ENCODE measurements at places on chromosomes 12 and 14.

DNA sequence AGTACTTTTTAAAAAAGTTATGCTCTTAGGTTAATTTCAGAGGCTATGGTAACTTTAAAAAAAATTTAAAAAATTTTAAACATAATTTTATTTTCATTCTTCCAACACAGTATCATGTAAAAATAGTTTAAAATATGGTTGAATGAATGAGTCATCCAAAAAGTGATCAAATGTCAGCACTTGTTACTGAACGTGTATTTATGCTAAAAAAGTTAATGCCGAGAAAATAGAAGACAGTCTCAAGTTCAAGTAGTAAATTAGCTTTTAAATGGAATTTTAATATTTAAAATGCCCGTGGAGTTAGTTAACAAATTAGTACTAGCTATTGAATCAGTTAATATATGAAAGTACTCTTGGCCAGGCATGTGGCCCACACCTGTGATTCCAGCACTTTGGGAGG lies 4.8 kb downstream of the AEBP2 start:
- DNase-seq = no peak

GRCh38 chr12:30700216-30700900 lies 4.7 kb upstream of the IPO8 start:
- DNase-seq = no peak

- DNase-seq = no peak
Observed at GRCh38 chr14:57549765-57550420, 56.2 kb upstream of the CCDC198 start.

DNA sequence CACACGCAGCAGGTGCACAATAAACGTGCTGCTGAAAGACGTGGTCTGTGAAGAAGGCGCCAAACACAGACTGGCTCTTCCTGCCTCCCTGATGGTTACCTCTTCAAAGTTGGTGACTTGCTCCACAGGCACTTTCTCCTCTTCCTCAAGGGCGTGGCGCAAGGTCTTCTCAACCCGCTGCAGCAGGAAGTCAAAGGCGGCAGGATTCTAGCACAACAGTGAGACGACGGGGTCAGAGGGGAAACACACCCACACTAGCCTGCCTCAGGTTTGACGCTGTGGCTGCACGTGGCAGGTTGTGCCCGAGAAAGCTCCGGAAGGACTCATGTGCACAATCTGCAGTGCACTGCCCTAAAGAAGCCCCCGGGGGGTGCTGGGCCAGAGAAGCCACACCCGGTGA lies 15.0 kb downstream of the POLE start:
- DNase-seq = no peak

- peak; percentile 74 for DNase-seq
Observed at GRCh38 chr14:96265383-96266095, 9.5 kb downstream of the BDKRB1 start.

- no peak for DNase-seq
Observed at GRCh38 chr12:79933532-79934264, 1.2 kb downstream of the PPP1R12A start.

GRCh38 chr14:99982537-99983250 lies 82.5 kb upstream of the EVL start:
- DNase-seq = peak; percentile 82

- DNase-seq = peak; percentile 85
Observed at GRCh38 chr12:21526721-21527345, 737 bp downstream of the SPX start.

DNA sequence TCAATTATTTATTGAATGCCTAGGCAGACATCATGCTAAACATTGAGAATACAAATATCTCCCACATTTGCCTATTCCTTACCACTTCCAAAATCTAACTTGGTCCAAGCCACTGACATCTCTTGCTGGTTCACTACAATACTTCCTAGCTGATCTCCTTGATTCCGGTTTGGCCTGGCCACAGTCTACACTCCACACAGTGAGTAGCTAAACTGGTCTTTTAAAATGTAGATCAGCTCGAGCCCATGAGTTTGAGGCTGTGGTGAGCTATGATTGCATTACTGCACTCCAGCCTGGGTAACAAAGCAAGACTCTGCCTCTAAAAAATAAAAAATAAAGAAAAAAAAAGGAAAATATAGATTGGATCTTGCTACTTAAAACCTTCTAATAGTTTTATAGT lies 7.6 kb upstream of the ATP5MC2 start:
- no peak for DNase-seq

DNA sequence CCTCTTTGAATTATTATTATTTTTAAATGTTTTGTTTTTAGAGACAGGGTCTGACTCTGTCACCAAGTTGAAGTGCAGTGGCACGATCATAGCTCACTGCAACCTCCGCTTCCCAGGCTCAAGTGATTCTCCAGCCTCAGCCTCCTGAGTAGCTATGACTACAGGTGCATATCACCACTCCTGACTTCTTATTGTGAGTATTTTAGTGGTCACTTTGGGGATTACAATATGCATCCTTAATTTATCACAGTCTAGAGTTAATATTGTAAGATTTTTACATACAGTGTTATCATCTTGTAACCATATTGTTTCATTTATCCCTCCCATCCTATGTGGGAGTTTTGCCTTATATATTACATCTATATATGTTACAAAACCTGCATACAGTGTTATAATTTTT lies 13.4 kb downstream of the FGF23 start:
- DNase-seq = no peak

GRCh38 chr12:124401704-124402221 lies 106.9 kb downstream of the RFLNA start:
- peak; percentile 63 for DNase-seq

DNA sequence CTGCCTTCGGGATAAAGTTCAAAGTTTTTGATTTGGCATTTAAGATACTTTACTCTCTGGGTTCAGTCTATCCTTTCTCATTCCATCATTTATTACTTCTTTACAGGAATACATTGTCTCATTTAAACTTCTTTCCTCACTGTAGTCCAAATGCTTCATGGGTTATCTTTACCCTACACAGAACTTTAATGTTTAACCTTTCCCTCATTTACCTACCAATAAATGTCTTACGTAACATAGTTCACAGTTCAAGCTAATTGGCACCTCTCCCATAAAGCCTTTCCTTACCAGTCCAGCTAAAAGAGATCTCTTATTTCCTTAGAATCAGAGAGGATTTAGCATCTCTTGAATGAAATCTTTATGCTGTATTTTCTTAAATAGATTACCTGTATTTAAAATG lies 476.3 kb upstream of the SEL1L start:
- no peak for DNase-seq

DNA sequence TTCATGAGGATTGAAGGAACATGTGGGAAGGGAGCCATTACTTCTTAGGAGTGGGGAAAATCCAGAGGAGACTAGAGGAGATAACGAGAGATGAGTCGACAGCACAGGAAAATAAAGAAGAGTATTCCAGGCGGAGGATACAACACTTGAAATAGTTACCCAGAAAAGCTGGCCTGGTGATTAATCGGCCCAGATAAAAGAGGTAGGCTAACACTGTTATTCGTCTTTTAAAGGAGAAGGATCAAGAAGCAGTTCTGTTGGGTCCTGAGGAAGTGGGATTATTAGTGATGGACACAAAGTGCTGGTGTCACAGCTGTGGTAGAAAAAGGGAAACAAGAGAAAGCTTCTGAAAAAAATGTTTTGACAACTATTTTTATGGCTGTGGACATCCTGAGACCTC lies 425.3 kb downstream of the ZFP36L1 start:
- DNase-seq = no peak

DNA sequence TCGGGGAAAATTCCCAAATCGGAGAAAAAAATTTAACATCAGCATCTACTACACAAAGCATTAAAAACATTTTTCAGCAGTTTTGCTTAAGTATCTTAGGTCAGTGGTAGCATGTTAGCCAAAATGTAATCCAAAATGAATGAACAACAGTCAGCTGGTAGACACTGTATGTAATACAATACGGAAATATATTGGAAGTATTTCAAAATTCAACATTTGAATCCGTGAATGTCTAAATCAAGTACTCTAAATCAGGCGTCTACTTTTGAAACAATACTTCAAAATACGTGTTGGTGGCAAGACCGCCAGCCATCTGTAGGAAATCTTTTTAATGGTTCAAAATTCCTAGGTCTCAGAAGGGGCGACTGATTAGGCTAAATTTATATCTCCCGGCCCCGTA lies 1.1 kb downstream of the SCAF11 start:
- no peak for DNase-seq

DNA sequence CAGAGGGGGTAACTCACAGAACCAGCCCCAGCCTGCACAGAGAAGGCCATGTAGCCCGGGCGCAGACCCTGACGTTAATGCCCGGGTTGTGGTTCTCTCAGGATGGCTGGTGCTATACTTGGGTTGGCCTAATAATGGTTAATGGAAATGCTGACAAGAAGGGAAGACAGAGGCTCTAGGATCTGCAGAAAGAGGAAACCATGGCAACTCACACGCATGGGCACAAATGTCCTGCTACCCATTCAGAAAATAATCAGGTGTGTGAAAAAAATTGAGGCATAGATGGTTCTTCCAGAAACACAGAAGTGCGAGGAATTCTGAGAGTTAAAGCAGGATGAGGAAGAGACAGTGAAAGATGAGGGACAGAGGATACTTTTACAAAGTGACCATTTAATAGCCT lies 33.8 kb downstream of the APPL2 start:
- DNase-seq = no peak

DNA sequence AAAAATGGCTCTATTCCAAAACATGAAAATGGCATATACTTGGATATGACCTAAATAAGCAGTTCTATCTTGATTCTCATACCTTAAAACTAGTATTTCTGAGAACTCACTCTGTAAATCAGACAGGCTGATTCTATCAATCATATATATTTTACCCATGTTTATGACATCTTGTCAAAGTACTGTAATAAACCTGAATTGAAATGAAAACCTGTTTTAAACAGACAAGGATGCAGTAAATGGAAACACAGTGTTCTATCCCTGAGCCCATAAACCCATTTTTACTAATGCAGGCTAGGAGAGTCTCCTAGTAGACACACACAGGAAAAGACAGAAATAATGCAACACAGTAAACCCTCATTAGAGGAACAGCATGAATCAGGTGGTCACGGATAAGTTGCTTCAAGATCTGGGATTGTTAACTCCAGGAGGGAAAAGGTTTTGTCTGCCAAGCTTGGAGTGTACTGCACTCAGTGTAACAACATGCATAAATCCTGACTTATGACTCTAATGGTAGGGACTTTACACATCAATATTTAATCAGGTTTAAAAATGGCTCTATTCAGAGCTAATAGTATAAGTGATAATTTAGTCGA lies 93.6 kb upstream of the CPNE8 start:
- no peak for DNase-seq

DNA sequence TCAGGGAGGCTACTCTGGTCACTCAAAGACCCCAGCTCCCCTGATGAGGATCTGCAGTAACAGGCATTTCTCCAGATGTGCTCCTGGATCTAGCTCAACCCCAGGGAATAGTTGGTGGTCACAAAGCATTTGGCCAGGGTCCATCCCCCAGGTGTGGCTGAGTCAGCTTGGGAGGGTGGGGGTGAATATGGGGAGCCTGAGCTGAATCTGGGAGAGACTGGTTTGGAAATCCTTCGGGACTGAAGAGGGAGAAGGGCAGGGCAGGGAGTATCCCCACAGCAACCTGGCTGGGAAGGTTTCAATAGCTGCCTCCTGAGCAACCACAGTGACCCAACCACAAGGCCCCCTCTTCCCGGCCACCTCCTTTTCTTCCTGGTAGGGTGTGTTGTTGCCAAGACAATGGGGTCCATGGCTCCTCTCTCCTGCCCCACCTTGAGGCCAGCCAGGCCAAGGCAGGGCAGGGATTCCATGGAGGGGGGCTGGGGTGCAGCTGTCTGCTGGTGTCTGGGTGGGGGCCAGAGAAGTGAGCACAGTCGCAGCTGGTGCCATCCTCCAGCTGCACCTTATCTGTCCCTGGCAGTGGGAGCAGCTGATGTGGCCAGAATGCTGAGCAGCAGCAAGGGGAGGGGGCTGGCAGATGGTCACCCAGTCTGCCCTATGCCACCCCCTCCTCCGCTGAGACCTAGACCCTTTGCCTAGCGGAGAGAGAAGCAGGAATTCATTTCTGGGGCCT lies 5.5 kb downstream of the ASIC1 start:
- peak; percentile 30 for DNase-seq

DNA sequence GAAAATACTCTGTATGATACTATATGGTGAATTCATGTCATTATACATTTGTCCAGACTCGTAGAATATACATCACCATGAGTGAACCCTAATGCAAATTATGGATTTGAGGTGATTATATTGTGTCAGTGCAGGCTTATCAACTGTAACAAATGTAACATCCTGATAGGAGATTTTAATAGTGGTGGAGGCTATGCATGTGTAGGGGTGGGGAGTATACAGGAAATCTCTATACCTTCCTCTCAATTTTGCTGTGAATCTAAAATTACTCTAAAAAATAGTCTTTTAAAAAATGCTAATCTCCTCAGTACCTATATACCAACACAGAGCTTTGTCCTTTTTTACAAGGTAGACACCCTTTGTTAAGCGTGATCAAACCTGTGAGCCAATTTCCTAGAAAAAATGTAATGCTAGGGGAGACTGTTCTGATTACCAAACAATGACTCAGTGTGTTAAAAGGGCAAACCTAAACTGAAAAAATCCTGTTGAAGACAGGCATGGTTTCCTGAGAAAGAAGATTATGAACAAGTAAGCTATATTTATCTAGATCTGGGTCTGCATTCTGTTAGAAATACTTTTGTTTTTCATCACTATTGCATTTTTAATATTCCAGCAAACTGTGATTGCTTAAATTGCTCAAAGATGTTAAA lies 170.9 kb downstream of the DUSP6 start:
- no peak for DNase-seq

- DNase-seq = no peak
Observed at GRCh38 chr14:63078569-63078968, 33.3 kb upstream of the KCNH5 start.

- no peak for DNase-seq
Observed at GRCh38 chr12:34606749-34607519, 584.6 kb downstream of the ALG10 start.

- no peak for DNase-seq
Observed at GRCh38 chr12:106871477-106871876, 84.2 kb upstream of the TMEM263 start.

- peak; percentile 86 for DNase-seq
Observed at GRCh38 chr12:80821513-80822000, 104.8 kb downstream of the MYF5 start.

- DNase-seq = no peak
Observed at GRCh38 chr14:100677554-100678468, 48.9 kb upstream of the DLK1 start.

DNA sequence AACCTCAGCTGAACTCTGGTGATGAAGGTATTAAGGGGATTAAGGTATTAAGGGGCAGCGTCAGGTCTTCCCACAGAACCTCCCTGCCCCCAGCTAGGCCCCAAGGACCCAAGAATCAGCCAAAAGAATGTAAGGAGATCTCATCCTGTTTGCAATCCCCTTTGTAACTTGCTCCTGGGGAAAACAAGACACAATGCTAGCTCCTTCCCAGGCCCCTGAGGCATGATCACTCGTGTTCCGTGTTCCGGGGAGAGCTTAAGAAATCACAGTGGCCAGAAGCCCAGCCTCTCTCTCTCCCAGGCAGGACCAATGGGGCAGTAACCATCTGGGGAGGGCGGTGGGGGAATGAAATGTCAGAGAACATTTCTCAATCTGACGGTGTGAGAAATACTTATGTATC lies 33.2 kb downstream of the PIGH start:
- no peak for DNase-seq

All from NCI-H2171 treated with DMSO at 0.1 percent for 48 hours (cell line).